Stimulated activated CD4-positive, alpha-beta T cell treated with anti-CD3 and anti-CD28 coated beads, Interleukin-1b, Interleukin-23, amount 100 ng/mL, for 48 hours (primary cell): ENCODE measurements at places on chromosomes 3 and 15.

DNA sequence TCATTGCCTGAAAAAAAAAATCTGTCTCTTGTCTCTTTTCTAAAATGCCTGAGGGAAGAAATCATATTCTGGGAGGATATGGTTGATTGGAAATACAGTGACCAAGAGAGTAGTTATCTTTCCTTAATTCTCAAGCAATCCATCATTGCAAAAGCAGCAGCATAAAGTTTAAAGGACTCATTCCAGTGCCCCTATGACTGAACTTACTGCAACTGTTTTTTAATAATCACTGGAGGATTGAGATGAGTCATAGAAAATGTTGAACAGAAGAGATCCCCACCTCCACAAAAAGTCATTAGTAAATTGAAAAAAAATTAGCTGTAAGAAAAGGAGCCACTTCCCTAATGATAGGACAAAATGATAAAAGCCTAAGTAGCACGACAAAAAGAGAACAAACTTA, 121.5 kb downstream of the SLC9A9 start:
- DNase-seq: no peak

- DNase-seq: no peak
These were observed 29.3 kb downstream of the PPP2R3A start for GRCh38 chr3:135994708-135995337.

DNA sequence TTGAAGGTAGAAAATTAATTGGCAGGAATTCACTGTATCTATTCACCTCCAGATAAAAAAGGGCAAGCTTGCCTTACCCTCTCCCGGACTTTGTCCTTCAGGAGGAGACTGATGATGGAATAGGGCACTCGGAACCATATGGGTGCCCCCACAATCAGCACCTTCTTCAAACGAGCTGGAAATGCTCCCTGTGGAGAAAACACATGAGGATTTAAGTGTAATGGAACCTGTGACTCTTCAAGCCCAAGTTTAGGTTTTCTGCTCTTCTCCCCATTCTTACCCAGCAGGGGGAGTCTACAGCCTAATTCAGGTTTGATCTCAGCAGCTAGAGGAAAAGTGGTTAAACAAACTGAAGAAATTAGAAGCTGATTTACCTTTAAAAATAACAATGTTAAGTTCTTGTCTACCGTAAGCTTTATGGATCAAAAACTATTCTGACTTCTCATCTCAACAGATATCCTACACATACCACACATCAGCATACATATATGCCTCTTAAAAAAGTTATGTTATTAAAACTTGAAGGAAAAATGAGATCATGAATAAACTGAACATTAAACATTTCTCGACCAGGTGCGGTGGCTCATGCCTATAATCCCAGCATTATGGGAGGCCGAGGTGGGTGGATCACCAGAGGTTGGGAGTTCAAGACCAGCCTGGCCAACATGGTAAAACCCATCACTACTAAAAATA, 57.5 kb upstream of the SIN3A start:
- no peak for DNase-seq

DNA sequence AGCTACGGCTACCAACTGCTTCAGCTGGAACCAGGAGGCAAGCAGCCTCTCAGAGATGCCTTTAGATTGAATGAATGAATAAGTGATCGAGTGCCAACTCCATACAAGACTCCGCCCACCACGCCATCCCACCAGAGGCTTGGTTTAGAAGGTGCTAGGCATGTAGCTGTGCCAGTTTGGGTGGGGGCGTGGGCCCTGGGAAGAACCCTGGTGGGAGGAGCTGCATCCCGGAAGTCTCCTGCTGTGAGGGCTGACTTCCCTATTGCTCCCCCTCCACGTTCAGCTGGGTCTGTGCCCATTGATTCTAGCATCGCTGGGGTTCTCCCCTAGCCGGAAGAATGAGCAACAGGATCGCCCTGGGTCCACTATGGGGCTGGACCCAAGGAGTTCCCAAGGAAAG, 20.9 kb downstream of the LINGO1 start:
- DNase-seq: no peak

- DNase-seq: no peak
These were observed 636.8 kb upstream of the KCNMB2 start for GRCh38 chr3:177899275-177900067.

- no peak for DNase-seq
These were observed 14.2 kb upstream of the TSEN2 start for GRCh38 chr3:12470111-12470510.
